Occipital lobe (tissue), 3 donors: ENCODE measurements at places on chromosomes 11 and 22.

GRCh38 chr11:118623269-118623655 lies 15.8 kb downstream of the PHLDB1 start:
- DNase-seq = no peak

GRCh38 chr22:37088750-37089408 lies 20.6 kb downstream of the TMPRSS6 start:
- DNase-seq = no peak

DNA sequence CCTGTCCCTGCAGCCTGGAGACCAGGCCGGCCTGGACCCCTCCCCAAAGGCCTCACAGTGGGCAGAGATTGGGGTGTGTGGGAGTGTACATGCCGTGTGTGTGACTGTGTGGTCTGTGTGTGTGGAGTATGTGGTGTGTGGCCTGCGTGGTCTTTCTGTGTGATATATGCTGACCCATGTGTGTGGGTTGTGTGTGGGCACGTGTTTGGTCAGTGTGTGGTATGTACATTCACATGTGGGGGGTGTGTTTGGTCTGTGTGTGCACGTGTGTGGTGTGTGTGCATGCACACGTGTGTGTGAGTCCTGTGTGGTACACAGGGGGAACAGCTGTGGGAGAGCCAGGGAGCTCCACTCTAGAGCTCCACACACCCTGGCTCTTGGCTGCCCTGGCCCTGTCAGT lies 1185.1 kb downstream of the BRD1 start:
- DNase-seq = no peak

DNA sequence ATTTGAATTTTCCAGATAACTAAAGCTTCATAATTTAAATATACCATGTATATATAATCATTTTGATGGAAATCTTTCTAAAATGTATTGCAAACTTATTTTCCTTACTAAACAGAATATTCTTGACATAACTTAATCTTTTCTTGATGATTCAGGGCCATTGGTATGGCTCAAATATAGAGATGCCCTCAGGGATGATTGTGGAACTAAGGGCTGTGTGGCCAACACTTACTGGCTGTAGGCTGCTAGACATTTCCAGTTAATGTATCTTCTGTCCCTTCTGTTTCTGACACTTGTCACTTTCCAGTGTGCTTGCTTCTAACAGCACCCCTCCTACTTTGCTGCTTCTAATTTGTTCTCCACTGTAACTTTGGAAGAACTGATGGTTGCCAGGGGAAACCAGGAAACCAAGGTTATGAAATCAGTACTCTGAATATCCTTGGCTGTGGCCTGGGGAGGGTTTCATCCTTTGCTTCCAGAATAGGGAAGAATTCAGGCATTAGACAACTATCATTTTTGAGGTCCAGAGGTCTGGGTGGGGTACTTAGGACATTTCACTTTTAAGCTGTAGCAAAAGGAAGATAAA lies 697.2 kb downstream of the ETS1 start:
- DNase-seq = no peak

DNA sequence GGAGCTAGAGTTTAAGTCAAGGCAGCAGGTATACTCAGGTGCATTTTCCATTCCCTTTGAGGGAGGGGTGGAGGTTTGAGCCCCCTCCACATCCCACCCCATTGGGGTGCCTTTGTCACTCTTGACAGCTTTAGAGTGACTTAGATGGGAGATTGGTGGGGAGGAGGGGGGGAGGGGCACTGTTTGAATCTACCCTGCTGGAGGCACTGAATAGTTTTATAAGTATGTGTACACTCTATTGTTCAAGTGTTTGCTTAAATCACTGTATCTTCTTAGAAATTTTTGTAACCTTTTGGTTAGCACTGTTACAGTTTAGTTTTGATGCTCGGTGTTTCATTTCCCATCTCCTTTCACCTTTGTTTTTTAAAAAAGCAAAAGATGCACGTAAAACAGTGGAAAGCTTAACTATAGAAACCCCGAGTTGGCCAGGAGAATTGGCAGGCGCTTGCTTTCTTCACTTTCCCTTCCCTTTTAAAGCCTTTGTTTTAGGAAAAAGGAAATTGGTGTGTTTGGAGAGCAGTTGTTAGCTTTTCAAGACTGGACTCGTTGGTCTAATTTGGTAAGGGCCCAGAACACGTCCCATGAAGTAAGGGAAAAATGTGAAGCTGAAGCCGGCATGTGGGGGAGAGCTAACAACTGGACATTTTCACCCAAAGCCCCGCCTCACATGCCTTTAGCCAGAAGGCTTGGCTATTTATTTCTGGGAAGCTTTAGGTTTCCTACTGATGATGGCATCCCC lies 42.8 kb downstream of the TNRC6B start:
- no peak for DNase-seq

GRCh38 chr22:25061605-25062376 lies 109.3 kb downstream of the KIAA1671 start:
- no peak for DNase-seq

GRCh38 chr11:117557361-117557760 lies 229.7 kb downstream of the CEP164 start:
- no peak for DNase-seq

- no peak for DNase-seq
Observed at GRCh38 chr22:29106839-29107238, 34.0 kb downstream of the KREMEN1 start.

DNA sequence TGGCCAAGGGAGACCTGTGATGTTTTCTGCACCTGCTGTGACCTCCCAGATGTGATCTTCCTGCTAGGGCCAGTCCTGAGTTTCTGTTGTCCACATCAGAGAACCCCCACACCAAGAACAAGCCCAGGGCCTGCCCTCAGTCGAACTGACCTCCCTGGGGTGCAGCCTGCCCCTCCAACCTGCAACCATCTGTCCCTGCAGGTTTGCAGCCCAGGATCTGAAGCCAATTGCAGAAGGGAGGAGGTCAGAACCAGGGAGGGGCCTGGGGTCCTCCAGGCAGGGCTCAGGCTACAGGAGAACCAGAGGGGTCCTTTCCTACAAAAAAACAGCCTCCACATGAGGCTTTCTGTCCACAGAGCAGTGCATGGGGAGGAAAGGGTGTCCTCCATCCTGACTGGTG lies 807 bp downstream of the TRIM3 start:
- DNase-seq = no peak

DNA sequence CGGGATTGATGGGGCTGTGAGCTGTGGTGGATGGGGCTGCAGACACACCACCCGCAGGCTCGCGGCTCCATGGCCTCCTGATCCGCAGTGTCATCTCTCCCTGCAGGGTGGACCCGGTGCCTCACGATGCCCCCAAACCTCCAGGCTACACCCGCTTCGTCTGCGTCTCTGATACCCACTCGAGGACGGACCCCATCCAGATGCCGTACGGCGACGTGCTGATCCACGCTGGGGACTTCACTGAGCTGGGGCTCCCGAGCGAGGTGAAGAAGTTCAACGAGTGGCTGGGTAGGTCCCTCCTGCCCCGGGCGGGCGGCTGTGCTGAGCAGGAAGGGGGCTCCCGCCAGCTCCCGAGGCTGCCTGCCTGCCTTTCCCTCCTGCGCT lies 23.1 kb downstream of the MPPED1 start:
- DNase-seq = no peak

DNA sequence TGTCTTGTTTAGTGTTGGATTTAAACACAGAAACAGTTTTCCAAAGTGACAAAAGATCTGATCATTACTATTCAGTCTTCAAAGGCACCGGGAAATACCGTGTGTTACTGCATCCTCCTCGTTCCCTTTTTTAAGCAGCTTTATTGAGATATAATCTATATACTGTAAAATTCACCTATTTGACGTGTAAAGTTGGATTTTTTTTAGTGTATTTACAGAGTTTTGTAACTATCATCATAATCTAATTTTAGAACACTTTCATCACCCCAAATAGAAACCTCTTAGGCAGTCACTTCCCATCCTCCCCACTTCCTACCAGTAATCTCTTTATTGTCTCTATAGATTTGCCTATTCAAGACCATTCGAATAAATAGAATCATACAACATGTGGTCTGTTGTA lies 1.4 kb downstream of the ANO5 start:
- DNase-seq = no peak

- DNase-seq = no peak
Observed at GRCh38 chr11:95344932-95345642, 114.1 kb upstream of the SESN3 start.

GRCh38 chr11:123590296-123590912 lies 64.0 kb downstream of the SCN3B start:
- DNase-seq = no peak

- no peak for DNase-seq
Observed at GRCh38 chr11:118882491-118882890, 1.2 kb upstream of the CXCR5 start.

DNA sequence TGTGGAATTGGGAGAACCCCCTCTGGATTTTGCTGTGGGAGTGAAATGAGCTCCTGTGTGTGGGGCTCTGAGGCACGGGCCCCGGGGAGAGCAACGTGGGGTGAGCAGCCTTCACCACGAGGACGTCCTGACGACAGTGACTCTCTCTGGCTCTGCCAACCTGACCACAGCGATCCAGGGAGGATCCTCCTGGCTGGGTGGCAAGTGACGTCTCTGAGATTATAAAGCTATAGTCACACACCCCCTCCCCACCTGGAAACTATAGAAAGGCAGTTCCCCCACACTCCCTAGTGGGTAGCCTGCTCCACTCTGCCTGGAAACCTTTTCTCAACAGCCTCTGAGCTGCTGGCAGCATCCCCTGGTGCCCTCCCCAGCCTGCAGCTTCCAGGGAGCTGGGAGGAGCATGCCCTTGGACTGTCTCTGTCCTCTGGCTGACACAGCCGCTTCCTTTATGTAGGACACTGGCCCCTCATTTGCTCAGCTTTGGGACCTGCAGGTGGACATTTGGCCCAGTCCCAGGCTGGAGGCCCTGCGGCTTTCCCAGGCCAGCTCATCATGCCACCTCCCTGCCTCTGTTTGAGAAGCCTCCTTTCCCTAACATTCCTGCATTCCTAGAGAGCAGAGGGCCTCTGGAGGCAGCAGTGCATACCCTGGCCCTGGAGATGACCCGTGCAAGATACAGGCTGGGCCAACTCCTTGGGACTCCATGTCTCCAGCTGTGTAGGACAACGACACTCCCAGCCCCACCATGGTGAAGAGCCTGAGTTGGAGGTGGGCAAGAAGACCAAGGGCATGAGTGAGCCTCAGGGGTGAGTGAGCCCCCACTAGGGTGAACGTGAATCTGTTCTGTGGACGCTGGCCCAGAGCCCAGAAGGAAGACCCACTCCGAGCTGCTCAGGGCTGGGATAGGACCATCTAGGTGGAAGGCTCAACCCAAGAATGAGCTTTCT lies 314.0 kb downstream of the NTM start:
- DNase-seq = no peak

GRCh38 chr11:593347-593746 lies 17.1 kb downstream of the PHRF1 start:
- no peak for DNase-seq

- DNase-seq = no peak
Observed at GRCh38 chr11:77512092-77512491, 38.2 kb upstream of the PAK1 start.

DNA sequence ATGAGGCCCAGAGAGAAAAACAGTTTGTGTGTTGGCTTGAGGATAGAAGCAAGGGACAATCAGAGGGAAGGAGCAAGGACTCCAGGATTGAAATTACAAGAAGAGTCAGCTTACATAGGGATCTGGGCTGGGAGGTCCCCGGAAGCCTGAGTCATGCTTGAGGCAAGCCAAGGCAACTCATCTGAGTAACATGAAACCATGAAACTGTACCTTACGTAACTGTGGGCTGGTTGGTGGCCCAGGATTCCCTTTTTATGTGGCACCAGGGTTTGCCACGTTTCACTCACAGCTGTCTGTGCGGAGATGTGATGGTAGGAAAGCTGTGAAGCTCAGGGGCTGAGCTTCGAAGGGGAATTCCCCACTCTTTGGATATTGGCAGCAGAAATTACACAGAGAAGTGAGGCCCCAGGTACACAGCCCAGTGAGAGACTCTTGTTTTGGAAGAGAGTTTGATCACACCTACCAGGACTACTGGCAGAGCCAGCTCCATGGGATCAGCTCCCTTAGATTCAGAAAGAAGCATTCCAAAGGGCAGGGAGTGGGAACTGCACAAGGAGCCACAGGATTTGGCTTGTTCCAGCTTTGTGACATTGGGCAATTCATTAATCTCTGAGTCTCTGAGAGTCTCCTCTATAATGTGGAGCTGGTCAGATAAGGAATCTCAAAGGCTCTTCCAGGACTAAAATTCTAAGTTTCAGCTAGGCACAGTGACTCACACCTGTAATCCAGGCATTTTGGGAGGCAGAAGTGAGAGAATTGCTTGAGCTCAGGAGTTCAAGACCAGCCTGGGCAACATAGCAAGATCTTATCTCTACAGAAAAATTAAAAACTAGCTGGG lies 7.8 kb downstream of the SLC5A1 start:
- peak; percentile 9 for DNase-seq

GRCh38 chr11:131375421-131375820 lies 5.0 kb downstream of the NTM start:
- no peak for DNase-seq

- no peak for DNase-seq
Observed at GRCh38 chr22:38937036-38937435, 20.4 kb upstream of the APOBEC3A start.

DNA sequence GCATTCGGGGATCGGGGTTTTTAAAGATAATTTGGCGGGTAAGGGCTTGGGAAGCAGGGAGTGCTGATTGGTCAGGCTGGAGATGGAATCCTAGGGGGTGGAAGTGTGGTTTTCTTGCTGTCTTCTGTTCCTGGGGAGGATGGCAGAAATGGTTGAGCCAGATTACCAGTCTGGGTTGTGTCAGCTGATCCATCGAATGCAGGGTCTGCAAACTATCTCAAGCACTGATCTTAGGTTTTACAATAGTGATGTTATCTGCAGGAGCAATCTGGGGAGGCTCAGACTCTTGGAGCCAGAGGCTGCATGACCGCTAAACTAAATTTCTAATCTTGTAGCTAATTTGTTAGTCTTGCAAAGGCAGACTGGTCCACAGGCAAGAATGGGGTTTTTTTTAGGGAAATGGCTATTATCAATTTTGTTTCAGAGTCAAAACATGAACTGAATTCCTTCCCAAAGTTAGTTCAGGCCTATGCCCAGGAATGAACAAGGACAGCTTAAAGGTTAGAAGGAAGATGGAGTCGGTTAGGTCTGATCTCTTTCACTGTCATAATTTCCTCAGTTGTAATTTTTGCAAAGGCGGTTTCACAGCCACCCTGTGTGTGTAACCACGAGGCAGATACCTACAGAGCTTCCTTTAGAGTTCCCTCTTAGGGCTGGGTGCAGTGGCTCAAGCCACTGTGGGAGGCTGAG lies 10.2 kb downstream of the SCGB1A1 start:
- DNase-seq = no peak

- no peak for DNase-seq
Observed at GRCh38 chr11:83793310-83793709, 507.1 kb upstream of the CCDC90B start.

GRCh38 chr11:130645843-130646197 lies 197.4 kb downstream of the ADAMTS15 start:
- DNase-seq = no peak

DNA sequence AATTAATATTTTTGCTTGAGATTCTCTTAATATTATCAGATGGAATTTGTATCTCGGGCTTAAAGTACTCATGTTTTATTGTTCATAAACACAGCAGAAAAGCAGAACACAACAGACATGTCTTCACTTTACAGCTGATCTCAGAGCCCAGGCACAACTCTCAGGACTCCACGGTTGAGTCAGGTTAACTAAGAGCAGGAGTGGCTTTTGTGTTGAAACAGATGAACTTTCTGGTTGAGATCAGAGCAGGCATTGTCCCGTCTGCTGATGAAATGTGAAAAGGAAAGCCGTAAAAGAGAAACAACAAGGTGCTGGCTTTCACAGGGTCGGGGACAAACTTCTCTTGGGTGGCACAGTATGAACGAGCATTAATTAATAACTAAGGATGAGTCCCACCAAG lies 49.0 kb downstream of the JHY start:
- no peak for DNase-seq
